ENCODE measurements at places on chromosomes 7 and 10. TPM values are rescaled to one million over a fixed set of nuclear protein-coding genes. Genes with fewer than 3 reads are reported as not detected.

- H3K4me3 ChIP-seq: no peak overlapping the region
- no peaks in the 10 kb centered on the region for H3K4me1 ChIP-seq
- no peak overlapping the region for H3K27ac ChIP-seq
- no peak for DNase-seq
- H3K27me3 ChIP-seq: peaks cover 4% of the 10 kb centered on the region
Measured at GRCh38 chr7:96737545-96738050, 28.0 kb upstream of the SEM1 start.

GRCh38 chr10:103225939-103226338 is 19.7 kb upstream of the RPEL1 start:
- no peak overlapping the region for H3K4me3 ChIP-seq
- peaks cover 28% of the 10 kb centered on the region for H3K4me1 ChIP-seq
- DNase-seq: no peak
- H3K27ac ChIP-seq: peak overlapping the region; percentile 45

DNA sequence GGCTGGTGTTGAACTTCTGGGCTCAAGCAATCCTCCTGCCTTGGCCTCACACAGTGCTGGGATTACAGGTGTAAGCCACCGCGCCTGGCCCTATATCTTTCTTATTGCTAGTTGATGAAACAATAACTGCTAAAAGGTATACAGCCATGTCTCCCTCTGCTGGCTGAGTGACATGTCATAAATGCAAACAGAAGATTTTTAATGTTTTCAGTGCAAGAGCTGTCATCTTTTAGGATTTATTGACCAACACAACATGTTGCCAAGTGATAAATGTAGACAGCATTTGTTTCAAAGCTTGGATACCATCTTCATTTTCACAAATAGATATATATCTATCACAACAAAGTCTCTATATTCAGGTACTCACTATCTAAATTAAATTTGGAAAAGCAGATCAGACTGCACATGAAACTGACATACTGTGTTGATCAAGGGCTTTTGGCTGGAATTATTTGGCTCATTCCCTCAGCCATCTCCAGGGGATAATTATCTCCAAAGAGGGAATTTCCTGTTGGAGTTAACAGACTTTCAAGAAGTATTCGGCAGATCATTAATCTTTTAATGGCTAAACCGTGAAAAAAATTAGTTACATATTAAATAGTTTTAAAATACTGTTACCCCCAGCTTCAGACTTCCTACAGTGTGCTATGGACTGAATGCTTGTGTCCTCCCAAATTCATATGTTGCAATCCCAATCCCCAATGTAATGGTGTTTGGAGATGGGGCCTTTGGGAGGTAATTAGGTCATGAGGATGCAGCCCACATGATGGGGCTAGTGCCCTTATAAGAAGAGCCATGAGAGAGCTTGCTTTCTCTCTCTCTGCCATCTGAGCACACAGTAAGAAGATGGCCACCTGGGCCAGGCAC is 41.3 kb upstream of the SRPK2 start:
- no peak overlapping the region for H3K27ac ChIP-seq
- no peak overlapping the region for H3K4me3 ChIP-seq
- no peak for DNase-seq
- H3K36me3 ChIP-seq: no peaks in the 10 kb centered on the region

DNA sequence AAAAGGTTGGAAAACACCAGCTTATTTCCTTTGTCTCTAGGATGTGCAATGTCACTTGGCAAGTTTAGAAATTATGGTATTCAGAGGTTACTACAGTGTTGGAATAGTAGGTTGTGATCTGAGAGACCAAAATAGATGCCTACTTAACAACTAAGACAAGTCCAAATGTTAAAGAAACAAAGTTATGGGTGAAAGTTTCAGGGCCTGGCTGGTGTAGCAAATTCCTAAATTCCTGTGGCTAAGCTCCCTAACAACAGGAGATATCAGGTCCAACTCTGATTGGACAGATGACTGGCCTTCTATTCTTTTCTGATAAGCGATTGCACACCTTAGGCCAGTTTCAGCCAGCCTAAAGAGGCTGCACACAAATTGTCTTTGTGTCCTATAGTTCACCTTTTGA is 873.5 kb downstream of the REEP3 start:
- no peaks in the 10 kb centered on the region for H3K27me3 ChIP-seq
- H3K27ac ChIP-seq: no peak overlapping the region
- H3K36me3 ChIP-seq: no peaks in the 10 kb centered on the region

DNA sequence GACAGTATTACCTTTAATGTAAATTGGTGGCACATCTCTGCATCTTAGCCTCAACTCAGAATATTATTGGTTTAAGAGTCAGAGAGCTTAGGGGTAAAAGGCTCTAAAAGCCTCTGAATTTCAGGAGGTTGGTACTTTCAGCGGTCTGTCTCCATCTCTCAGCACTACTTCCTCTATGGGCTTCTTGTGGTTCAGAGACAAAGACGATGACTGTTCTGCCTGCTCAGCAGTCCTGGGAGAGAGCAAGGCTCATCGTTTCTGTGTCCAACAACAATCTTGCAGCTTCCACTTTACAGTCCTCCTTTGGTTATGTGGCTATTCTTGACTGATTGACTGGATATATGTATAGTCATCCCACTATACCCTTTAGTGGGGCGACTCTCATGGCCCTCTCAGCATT is 394.7 kb downstream of the AUTS2 start:
- no peak for DNase-seq
- H3K27ac ChIP-seq: no peak overlapping the region
- H3K36me3 ChIP-seq: no peaks in the 10 kb centered on the region
- H3K4me1 ChIP-seq: no peaks in the 10 kb centered on the region
- no peaks in the 10 kb centered on the region for H3K27me3 ChIP-seq

DNA sequence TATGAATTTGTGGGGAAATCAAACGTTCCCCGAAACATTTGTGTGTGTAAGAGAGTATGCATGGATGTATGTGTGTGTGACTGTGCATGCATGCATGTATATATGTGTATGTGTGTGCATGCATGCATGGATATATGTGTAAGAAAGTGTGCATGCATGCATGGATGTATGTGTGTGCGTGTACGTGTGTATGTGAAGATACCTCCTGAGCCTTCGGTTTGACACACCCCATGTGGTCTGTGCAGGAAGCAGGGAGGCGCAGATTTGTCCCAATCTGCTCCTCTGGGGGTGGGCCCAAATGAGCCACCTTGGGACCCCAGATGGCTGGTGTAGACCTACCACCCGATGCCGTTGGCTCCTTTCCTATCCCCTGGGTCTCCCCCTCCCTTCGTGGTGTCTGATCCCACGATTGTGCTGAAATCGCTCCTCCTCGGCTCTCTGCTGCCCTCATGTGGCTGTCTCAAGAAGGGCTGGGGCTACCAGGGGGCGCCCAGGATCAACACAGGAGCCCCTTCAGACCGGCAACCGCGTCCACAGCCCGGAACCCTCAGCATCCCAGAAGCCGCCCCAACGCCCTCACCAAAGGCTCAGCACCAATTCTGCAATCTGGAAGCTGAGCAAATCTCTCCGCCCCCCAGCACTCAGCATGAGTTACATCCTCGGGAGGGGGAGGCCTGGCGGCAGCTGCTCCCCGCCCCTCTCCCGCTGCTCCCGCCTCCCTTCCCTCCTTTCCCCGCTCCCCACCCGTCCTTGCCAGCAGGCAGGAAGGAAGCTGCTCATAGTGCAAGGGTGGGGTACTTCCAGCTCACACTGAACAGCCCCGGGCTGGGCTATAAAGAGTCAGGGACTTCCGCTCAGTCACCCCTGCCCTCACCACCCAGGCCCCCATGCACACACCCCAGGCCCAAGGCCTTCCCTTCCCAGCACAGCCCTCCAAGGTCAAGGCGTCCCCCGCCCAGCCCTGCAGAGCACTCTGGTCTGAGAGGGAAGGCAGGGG is 2.3 kb upstream of the NOS3 start:
- no peak overlapping the region for H3K4me3 ChIP-seq
- no peak overlapping the region for H3K27ac ChIP-seq
- peak; percentile 96 for DNase-seq
- no peaks in the 10 kb centered on the region for H3K36me3 ChIP-seq

GRCh38 chr7:78002021-78002420 is 203.4 kb downstream of the PHTF2 start:
- no peaks in the 10 kb centered on the region for H3K27me3 ChIP-seq
- DNase-seq: no peak
- no peaks in the 10 kb centered on the region for H3K4me1 ChIP-seq
- no peak overlapping the region for H3K4me3 ChIP-seq

GRCh38 chr7:115136796-115137443 is 215.0 kb downstream of the MDFIC start:
- no peak overlapping the region for H3K27ac ChIP-seq
- H3K4me3 ChIP-seq: no peak overlapping the region
- H3K27me3 ChIP-seq: no peaks in the 10 kb centered on the region

DNA sequence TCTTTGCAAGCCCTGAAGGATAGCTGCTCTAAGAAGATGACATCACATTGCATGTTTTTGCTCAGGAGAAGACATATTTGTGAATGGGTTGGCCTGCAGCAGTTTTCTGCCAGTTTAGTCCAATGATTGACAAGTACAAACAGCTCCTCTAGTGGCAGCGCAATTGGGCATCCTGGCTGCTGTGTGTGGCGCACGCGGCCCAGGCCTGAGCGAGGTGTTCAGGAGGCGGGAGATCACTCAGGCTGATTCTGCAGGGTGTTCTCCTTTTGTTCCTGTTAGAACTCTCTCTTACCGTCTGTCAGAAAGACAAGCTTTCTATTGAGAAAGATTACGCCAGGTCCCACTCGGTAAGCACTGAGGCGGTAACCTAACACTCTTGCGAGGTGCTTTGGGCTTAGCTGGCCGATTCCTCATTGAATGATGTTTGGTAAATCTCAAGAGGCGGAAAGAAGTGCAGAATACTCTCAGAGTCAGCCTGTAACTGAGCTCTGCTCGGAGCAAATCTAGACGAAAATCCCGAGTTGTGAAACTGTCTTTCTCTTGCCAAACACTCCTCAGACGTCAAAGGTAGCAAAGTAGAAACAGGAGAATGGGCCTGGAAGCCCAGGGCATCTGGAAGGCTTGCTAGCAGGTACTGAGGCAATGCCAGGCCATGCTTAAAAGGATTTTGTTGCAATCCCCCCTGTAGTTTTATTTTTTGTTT is 219.2 kb upstream of the BMPER start:
- H3K36me3 ChIP-seq: no peaks in the 10 kb centered on the region
- H3K27ac ChIP-seq: no peak overlapping the region
- H3K27me3 ChIP-seq: no peaks in the 10 kb centered on the region
- H3K4me1 ChIP-seq: no peaks in the 10 kb centered on the region
- peak; percentile 36 for DNase-seq
- H3K4me3 ChIP-seq: no peak overlapping the region

GRCh38 chr7:139886206-139886605 is 57.1 kb downstream of the TBXAS1 start:
- no peaks in the 10 kb centered on the region for H3K4me1 ChIP-seq
- no peaks in the 10 kb centered on the region for H3K36me3 ChIP-seq
- no peak for DNase-seq
- H3K4me3 ChIP-seq: no peak overlapping the region
- no peaks in the 10 kb centered on the region for H3K27me3 ChIP-seq

GRCh38 chr7:38178695-38179344 is 775 bp downstream of the STARD3NL start:
- no peaks in the 10 kb centered on the region for H3K27me3 ChIP-seq
- DNase-seq: peak; percentile 49
- H3K27ac ChIP-seq: peak overlapping the region; percentile 90
- peaks cover under 1% of the 10 kb centered on the region for H3K36me3 ChIP-seq
- H3K4me1 ChIP-seq: peaks cover 21% of the 10 kb centered on the region
- peak overlapping the region; percentile 94 for H3K4me3 ChIP-seq

- DNase-seq: no peak
- no peak overlapping the region for H3K27ac ChIP-seq
- H3K4me1 ChIP-seq: no peaks in the 10 kb centered on the region
- no peaks in the 10 kb centered on the region for H3K27me3 ChIP-seq
- no peak overlapping the region for H3K4me3 ChIP-seq
- no peaks in the 10 kb centered on the region for H3K36me3 ChIP-seq
Measured at GRCh38 chr7:41750661-41751540, 48.0 kb upstream of the INHBA start.

DNA sequence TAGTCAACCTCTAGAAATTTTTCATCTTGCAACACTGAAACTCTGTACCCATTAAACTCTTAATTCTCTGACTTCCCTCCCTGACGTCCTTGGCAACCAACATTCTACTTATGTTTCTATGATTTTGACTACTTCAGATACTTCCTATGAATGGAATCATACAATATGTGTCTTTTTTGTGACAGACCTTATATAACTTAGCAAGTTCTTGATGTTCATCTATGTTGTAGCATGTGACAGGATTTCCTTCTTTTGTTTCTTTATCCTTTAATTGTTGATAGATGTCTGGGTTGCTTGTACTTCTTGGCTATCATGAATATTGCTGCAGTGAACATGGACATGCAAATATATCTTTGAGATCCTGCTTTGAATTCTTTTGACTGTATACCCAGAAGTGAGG is 240.8 kb downstream of the ADK start:
- no peaks in the 10 kb centered on the region for H3K4me1 ChIP-seq
- no peaks in the 10 kb centered on the region for H3K36me3 ChIP-seq
- no peak overlapping the region for H3K27ac ChIP-seq
- H3K27me3 ChIP-seq: no peaks in the 10 kb centered on the region

GRCh38 chr7:34158368-34159153 is 253.2 kb downstream of the BMPER start:
- no peak overlapping the region for H3K4me3 ChIP-seq
- H3K36me3 ChIP-seq: no peaks in the 10 kb centered on the region
- no peaks in the 10 kb centered on the region for H3K27me3 ChIP-seq

DNA sequence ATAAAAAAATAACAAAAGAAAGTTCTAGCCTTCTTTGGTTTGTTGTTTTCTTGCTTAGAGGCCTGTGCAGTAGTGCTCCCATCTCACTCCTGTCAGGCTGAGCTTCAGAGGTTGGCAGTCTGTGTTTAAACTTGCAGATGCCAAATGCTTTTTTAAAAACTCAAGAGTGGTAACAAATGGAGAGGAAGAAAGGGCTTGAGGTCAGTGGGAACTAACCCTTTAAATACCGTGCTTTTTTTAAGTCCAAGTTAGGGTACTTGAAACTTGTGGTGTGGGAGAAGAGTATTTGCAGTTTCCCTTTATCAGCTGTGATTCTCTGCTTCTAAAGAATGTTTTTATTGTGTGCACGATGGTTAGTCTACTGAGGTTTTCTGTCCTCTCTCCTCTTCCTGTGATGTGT is 29.4 kb downstream of the ZRANB1 start:
- peak overlapping the region; percentile 31 for H3K27ac ChIP-seq
- H3K4me3 ChIP-seq: no peak overlapping the region
- peaks cover 17% of the 10 kb centered on the region for H3K4me1 ChIP-seq
- no peak for DNase-seq

DNA sequence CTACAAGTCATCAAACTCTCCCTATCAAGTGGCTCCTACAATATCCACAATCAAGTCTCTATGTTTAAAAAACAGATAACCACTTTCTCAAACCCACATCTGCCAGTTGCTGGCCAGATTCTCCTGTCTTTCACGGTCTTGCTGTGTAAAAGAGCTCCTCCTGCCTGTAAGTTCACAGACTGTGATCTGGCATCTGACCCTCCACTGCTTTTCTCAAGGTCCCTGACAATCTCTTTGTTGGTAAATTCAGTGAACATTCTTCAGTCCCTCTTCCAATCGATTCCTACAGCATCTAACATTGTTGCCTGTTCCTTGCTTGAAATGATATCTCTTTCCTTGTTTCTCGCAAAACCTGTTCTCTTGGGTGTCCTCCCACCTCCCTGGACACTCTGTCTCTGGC is 18.5 kb upstream of the LMOD2 start:
- DNase-seq: no peak
- no peaks in the 10 kb centered on the region for H3K27me3 ChIP-seq
- no peaks in the 10 kb centered on the region for H3K36me3 ChIP-seq
- H3K4me1 ChIP-seq: peaks cover 5% of the 10 kb centered on the region

The CDH23 gene
- under 0.01 TPM for total RNA-seq

The SPDYE8 gene
- not detected for total RNA-seq

The HDAC9 gene
- total RNA-seq: 21.7 TPM

The MBL2 gene
- total RNA-seq: under 0.01 TPM

The GPR37 gene
- total RNA-seq: 0.29 TPM
